ENCODE measurements at places on chromosomes 4 and X.

- DNase-seq = no peak
Measured at GRCh38 chrX:30153175-30153880, 62.0 kb upstream of the MAGEB2 start.

DNA sequence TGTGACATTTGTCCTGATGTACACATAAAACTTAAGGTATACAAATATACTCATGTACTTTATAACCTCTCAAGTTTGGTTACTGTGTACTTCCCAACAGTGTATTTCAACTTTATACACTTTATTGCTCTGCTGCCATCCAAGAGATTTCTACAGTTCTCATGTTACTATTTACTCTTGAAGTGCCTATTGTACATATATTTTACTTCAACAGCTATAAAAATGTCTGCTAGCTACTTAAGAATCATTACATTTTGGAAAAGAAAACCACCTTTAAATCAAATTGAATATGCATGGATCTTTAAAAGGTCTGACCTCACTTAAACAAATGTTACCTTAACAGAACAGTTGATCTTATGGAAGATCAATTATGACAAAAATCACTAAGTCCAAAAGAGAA, 1056.4 kb downstream of the ADGRL3 start:
- DNase-seq = no peak

DNA sequence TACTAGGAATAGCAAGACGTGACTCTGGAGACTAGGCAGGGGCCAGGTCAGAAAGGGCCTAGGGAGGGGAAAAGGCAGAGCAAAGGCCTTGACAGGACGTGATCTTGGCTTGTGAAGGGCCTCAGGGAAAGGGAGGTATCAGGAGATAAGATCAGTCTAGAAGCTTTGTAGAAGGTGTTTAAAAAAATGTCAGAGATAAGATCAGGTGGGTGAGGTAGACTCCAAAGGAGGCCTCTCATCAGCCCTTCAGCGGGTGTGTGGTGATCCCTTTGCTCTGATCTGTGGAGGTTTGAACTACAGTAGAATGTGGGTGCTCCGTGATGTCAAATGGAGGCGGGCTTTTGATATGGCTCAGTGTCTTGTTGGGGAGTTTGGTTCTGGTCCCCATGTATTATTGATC, 78.8 kb upstream of the PRPS1 start:
- DNase-seq = no peak

- DNase-seq = no peak
Measured at GRCh38 chr4:103753868-103754653, 34.3 kb upstream of the TACR3 start.

GRCh38 chrX:115949900-115950822, 220.4 kb upstream of the AGTR2 start:
- DNase-seq = no peak

DNA sequence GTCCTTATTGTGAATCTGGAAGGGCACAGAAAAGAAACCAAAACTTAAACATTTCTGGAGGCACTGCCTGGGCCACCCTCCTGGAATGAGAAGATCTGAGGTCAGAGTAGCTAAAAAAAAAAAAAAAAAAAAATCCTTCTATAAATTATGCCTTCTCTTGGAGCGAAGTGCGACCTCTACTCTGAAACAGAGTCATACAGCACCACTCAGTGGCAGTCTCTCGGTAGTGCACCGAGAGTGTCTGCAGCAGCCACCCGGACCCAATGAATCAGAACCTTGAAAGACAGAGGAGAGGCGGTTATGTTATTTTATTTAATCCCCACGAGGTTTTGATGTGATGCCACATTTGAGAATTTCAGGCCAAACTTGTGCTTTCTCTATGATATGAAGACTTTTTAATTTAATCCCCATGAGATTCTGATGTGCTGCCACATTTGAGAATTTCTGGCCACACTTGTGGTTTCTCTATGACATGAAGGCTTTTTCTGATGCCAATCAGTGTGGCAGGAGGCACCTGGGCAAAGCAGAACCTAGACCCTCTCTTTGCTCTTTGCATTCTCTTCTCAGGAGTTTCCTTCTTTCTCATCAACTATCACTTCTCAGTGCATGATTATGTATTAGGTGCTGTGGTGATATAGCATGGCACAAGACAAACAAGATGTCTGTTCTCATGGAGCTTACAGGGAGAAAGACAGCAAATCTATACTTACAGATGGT, 5.6 kb upstream of the CT47C1 start:
- DNase-seq = peak; percentile 28

GRCh38 chrX:66203114-66203513, 39.1 kb downstream of the HEPH start:
- DNase-seq = no peak

GRCh38 chrX:8194216-8194615, 23.1 kb upstream of the VCX2 start:
- DNase-seq = no peak

GRCh38 chr4:170698334-170698733, 608.6 kb upstream of the AADAT start:
- DNase-seq = no peak

GRCh38 chr4:75325318-75325979, 188.8 kb downstream of the RCHY1 start:
- no peak for DNase-seq

DNA sequence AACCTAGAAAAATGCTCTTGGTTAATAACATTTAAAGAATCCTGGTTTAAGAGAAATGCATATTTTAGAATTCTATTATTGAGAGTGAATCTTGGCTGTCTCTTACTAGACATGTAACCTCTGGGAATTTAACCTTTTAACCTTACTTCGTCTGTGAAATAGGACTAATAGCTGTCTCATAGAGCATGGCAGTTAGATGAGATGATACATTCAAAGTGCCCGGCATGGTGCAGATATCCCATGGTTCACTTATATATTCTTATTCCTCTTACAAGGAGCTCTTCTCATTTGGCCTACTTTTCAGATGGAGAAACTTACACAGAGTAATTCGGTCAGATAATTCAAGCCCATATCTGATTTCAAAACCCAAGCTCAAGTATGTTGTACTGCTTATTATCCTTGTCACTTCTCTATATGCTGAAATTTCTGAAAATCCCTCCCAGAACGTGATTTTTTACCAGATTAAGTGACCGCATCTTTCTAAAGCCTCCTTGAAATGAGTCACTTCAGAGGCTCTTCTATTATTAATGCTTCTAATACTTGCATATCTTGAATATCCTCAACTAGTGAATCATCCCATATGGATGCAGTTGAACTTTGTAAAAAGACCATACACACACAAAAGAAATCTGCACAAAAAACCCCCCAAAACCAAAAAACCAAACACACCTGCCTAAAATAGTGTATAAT, 4.9 kb downstream of the CDKN2AIP start:
- DNase-seq = no peak

GRCh38 chr4:40283968-40284367, 51.2 kb upstream of the CHRNA9 start:
- DNase-seq = peak; percentile 78

GRCh38 chr4:121278811-121279368, 101.9 kb downstream of the QRFPR start:
- DNase-seq = no peak

- no peak for DNase-seq
Measured at GRCh38 chr4:121655320-121656268, 41.2 kb downstream of the ANXA5 start.

DNA sequence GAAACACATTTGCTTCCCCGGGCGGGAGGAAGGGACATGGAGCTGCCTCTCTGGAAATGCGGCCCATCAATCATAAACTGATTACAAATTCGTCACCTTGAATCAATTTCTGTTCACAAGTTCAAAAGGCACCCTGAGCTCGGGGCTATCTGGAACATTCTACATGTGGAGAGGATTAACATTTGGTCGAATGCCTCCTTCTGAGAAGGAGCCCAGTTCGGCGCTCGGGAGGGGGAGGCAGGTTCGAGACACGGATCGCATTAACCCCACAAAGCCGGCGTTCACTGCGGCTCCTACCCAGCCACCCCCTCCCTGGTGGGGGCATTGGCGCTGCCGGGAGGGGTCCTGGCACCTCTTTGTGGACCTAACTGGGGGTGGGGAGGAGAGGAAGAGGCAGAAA, 108.0 kb downstream of the CPZ start:
- DNase-seq = no peak

DNA sequence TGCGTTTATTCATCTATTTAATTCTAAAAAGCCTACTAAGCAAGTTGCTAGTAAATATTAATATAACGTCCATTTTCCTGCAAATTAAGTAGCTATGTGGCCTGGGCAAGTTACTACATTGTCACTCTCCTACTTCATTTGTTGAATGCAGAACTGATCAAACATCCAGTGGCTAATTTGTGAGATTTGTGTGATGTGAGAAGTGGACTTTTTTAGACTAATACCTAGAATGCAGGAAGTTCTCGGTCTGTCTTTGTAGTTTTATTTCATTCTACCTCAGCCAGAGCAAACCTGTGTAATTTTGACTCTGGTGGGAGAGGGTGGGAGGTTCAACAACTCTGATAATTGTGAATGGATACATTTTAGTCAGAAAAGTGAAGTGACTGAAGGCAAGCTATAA, 840 bp downstream of the GUF1 start:
- no peak for DNase-seq

All from activated T-cell treated with anti-CD3 and anti-CD28 coated beads for 24 hours (primary cell).